ENCODE measurements at places on chromosomes 3 and 15.

DNA sequence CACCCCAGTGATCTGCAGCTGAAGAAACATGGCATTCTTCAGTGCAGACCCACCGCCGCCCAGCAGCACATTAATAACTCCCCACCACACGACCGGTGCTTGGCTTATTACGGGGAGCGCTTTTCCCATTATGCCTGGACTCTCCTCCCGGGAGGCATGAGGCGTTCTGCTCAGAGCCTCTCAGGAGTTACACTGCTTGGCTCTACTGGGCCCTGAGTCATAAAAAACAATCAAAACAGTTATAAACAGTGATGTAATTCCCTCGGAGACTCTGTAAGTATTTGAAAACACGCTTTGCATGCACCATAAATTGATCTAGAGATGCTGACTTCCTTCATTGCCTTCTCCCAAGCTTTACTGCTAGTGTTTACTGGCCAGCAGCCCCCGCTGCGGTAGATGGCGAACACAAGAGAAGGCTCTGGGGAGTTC is 77.1 kb upstream of the SNRPA1 start:
- peak; percentile 83 for DNase-seq

DNA sequence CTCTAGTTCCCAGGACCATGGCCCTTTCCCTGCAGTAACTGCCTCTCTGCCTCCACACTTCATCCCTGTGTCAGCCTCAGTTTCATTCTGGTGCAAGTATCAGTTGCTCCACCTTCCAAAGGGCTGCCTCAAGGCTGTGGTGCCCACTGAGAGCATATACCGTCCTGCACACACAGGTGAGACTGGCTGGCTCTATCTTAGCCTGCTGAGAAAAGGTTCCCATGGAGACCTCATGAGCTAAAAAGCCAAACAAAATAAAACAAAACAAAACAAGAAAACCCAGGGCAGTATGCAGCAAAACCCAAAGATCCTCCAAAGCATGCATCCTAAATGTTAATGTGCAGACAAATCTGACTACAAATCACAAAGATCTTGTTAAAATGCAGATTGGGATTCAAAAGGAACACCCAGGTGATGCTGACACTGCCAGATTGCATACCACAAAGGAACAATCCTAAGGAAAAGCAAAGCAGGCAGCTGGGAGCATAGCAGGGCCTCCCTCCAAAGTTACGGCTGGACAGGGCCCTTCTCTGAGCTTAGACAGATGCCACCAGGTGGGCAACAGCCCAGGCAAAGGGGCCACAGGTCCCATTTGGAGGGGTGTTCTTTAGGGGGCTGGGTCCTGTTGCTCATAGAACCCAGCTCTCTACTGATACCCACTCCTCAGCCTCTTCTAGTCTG is 76.3 kb upstream of the SLCO2A1 start:
- no peak for DNase-seq

- DNase-seq = no peak
Measured at GRCh38 chr3:23344886-23345285, 141.8 kb downstream of the UBE2E2 start.

- DNase-seq = no peak
Measured at GRCh38 chr3:120457827-120458226, 7.0 kb upstream of the FSTL1 start.

DNA sequence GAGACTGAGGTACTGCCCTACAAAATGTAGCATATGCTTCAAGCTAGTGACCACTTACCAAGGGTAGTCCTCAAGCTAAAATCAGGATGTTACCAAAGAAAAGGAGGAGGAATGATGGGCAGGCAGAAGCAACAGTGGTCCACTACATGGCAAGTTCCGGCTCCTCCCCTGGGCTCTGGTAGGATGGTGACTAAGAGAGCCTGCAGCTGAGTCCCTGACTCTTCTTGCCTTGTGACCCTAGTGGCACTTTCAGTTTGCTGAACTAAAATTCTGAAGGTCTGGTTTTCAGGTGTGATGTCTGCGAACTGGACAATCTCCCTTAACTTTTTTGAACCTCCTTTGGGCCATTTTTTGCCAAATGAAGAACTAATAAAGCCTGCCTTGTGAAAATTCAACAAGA is 40.9 kb downstream of the MRPL46 start:
- no peak for DNase-seq

DNA sequence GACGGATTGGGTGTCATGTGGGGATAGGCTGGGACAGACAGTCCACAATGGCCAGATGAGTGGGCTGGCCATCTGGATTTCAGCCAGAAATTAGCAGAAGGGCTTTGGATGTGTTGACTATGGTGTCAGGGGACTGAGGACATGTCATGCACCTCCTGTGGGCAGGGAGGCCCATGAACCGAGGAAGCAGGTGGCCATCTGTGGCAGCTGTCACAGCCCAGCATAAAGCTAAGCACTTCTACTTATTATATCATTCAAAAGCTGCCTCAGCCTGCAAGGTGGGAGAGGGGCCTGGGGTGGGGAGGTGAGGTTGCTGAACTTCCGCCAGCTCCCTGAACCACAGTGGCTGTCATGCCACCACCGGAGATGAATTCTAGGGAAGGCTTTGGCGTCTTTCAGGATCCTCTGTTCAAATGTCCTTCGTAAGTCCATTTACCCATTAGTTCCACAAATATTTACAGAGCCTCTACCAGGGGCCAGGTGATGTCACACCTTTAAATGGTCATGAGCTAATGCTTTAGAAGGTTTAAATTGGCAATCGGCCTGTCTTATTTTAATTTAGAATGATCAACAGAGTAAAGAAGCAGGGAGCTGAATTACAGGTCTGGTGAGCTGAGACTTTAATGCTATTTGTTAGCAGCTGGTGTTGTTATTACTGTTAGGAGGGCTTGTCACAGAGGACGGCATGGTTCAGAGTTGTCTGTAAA is 23.6 kb upstream of the CAV3 start:
- no peak for DNase-seq

DNA sequence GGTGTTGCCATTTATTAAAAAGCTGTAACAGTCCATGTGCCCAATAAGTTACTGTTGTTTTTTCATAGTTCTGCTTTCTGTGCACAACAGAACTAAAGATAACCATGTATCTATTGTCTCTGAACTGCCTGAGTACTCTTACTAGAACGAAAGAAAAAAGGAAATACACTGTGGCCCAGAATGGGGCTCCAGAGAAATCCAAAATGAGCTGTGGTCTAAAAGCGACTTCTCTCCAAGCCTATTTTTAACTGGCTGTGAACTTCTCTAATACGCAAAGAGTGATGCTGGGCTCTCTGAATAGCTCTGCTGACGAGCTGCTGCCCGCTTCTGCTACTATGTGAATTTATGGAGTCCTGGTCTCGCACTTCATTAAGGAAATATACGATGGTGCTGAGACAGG is 56.2 kb upstream of the LPP start:
- DNase-seq = no peak

- DNase-seq = no peak
Measured at GRCh38 chr3:182258538-182259177, 534.6 kb upstream of the ATP11B start.

DNA sequence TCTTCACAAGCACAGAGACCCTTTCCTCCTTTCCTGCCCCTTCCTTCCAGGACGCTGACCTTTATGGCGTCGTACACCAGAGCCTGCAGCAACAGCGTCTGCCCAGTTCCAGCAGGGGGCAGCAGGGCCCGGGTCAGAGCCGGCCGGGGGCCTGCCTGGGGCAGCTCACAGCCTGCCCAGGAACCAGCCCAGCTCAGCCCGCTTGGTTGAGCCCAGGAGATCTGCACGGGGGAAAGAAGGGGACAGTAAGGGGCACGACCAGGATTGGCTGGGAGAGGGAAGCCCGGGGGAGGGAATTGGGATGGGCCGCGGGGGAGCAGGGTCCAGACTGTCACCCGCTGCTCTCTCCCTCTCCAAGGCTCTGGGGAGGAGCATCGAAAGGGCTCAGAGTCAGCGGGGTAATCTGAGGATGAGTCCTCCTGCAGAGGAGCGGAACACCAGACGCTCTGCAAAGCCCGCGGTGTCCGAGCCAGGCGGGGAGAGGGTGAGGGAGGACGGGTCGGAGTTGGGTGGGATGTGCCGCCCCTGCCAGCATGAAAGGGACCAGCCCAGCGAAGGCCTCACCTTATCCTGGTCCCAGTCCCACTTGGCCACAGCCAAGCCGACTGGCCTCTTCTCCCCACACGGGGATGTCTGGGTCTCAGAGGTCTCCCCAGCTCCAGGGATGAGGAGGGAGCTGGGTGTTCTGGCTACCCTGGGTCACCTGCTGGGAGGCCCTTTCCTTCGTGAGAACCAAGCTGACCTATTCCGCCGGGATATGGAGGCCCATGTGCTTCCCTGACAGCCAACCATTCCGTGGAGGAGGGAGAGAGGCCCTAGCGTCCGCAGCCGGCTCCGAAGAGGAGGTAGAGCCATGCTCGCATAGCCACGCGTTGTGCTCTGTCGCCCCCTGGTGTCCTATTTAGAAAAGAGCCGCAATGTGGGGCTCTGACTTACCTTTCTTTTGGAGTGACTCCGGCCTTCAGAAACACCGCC is 7.4 kb upstream of the IGDCC3 start:
- DNase-seq = peak; percentile 90

DNA sequence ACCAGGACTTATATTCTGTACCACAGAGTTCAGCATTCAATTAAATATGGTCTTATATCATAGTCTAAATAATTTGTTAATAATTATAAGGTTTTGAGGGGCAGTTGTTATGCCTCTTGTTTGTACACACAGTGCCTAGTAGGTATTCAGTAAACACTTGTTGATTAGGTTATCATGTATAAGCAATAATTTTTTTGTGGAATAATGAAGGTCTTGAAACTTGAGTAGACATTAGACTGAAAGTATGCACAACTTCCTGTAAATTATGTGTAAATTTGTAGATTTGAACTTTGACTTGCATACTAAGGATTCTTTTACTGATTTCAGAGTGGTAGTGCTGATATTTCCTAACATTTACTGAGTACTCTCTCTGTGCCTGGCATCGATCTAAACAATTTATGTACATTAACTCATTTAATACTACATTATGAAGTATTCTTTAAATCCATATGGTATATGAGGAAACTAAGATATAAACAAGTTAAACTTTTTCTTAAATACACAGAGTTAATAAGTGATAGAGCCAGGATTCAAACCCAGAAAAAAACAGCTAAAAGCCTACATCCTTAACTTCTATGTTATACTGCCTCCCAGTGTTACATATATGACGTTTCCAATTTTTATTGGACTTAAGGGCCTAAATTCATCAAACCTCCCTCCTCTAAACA is 65.1 kb downstream of the GLCE start:
- peak; percentile 6 for DNase-seq

- peak; percentile 83 for DNase-seq
Measured at GRCh38 chr3:58532794-58533220, 4.2 kb downstream of the ACOX2 start.

GRCh38 chr3:168094580-168094876 is 1.2 kb downstream of the GOLIM4 start:
- no peak for DNase-seq

DNA sequence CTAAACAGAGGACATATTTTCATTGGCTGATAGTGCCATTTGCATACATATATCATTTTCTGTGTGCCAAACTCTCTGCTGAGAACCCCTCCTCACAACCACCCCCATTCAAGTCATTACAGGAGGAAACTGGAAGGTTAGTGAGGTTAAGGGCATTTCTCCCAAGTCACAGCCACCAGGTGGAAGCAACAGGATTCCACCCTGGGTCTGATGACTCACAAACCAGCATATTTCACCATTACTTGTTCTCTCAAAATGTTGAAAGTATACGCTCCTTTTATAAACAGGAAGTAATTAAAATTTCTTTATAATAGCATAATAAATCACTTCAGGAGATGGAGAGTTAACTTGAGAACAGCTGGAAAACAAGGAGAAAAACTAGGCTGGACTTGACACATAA is 398.6 kb upstream of the WNT5A start:
- peak; percentile 51 for DNase-seq

DNA sequence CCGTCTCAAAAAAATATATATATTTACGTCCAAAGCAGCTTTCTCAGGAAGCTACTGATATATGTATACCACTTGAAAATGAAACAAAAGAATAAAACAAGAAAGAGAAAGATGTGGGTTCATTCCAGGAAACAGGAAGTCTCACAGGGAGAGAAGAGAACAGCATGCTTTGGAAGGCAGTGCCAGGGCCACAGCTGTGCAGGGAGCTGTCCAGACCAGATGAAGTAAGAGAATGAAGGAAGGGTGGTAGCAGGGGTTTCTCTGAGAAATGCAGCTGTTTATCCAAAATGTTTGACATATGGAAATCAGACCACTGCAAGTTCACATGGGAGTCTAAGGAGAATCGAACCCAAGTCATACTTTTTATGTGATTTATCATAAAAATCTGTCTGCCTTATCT is 8.9 kb upstream of the GPR27 start:
- no peak for DNase-seq

- DNase-seq = peak; percentile 79
Measured at GRCh38 chr3:193788189-193788991, 195.4 kb downstream of the OPA1 start.

DNA sequence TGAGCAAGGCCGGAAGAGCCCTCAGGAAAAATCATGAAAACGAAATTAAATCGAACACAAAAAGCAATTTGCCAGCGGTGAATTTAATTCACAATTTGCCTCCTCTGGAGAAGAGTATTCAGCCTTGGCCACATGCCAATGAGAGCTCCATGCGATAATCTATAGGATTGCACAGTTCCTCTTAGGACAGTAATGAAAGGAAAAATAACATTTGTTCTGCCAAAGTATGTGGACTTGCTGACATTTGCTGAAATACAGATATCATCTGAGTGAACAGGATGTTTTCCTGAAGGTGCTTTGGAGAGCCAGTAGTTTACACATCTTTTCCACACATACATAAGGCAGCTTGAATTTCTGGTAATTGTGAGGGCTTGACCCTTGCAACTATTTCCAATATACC is 188.6 kb upstream of the PDZRN3 start:
- DNase-seq = no peak

DNA sequence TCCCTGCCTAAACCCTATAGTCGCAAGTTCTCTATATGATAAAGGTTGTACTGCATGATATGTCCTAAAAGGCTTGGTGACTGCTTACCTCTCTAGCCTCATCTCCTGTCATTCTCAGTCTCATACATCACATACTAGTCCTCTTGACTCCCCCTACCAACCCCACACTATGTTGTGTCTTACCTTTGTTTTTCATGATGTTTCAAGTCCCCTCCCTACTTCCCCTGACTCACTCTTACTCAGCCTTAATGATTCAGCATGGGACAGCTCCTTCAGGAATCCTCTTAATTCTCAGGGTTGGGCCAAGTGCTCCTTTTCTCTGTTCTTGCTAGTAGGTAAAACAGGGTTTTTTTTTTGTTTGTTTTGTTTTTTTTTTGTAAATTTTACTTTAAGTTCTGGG is 49.6 kb downstream of the SLMAP start:
- peak; percentile 55 for DNase-seq
